ENCODE measurements at places on chromosomes 2 and 18.

DNA sequence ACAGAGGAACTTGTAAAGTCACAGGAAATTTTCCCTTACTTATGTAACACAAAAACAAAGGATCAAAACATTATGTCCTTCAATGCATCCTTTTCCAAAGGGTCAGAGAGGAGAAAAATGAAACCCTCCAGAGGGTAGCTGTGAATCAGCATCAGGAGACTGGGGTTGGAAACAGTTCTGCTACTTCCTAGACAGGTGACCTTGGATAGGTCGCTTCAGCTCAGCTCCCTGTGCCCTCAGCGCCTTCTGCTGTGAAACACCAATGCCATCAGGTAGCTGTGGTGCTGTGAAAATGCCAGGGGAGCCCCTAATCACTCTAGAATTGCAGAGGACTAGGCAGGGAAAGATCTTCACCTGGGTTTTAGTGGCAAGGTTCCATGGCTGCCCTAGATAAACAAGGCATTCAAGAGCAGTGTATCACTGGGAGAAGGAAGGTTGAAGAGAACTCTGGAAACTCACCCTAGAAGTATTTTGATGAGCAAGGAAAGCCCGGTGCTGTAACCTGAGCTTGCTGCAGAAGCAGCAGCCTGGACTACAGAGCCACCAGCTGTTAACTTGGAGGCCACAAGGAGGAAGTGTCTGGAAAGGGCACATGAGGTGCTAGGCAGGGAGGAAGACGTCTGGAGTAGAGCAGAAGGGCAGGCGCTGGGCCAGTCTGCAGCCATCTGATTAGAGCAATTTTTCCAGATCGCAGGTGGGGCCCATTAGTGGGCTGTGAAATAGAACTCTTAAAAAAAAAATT lies 100.7 kb upstream of the MCFD2 start:
- DNase-seq = peak; percentile 64

DNA sequence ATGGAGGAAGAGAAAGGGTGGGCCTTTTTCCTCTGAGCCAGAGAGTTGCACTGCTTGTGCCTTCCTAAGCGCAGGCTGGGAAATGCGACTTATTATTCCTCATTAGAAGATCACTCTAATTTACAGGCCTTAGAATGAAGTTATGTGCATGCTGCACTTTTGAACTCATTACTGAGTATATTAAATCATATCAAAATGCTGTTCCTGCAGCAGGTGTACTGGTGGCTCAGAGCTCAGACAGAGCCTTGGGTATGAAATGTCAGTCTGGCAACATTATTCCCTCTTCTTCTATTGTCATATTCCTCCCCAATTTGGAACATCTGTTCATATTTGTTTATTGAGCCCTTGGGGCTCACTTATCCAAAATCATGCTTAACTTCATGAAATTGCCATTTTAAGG lies 85.5 kb downstream of the ADCYAP1 start:
- no peak for DNase-seq

DNA sequence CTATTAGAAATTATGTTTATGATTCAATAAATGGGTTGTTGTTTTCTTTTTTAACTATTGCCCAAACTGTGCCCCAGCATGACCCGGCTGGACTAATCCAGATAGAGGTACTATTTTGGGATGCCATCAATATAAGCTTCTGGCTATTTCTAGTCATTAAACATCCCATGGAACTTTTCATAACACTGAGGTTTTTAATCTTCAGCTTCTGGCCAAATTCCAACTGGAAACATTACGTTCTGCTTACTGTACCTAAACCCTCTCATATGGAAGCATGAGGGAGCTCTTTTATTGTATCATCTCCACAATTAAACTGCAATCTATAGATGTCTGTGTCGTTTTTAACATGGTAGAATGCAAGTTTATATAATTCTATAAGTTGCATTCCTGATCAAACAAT lies 674.7 kb downstream of the ARHGAP15 start:
- no peak for DNase-seq

- DNase-seq = no peak
These were observed 53.8 kb downstream of the KCNG2 start for GRCh38 chr18:79851489-79851888.

DNA sequence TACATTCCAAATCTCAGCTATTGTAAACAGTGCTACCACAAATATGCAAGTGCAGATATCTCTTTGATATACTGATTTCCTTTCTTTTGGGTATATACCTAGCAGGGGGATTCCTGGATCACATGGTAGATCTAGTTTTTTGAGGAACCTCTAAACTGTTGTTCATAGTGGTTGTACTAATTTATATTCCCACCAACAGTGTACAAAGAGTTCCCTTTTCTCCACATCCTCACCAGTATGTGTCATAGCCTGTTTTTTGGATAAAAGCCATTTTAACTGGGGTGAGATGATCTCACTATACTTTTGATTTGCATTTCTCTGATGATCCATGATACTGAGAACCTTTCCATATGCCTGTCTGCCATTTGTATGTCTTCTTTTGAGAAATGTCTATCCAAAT lies 6.3 kb upstream of the CCNT2 start:
- DNase-seq = no peak

DNA sequence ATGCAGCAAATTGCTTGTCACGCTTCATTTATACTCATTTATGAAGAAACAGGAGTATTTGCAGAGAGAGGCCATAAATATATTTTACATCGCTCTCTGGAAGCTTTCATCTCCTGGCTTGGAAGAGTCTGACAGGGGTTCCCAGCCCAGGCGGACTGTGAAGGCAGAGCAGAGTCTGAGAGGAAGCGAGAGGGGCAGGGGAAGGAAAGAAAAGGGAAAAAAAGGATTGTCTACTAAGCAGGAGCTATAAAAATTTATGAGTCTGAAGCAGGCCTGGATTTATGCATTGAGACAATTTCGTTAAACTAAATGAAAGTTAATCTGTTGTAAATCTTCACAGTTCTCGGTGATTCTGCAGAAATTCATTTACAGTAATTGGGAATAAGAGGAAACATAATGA lies 143.9 kb upstream of the GYPC start:
- DNase-seq = no peak

DNA sequence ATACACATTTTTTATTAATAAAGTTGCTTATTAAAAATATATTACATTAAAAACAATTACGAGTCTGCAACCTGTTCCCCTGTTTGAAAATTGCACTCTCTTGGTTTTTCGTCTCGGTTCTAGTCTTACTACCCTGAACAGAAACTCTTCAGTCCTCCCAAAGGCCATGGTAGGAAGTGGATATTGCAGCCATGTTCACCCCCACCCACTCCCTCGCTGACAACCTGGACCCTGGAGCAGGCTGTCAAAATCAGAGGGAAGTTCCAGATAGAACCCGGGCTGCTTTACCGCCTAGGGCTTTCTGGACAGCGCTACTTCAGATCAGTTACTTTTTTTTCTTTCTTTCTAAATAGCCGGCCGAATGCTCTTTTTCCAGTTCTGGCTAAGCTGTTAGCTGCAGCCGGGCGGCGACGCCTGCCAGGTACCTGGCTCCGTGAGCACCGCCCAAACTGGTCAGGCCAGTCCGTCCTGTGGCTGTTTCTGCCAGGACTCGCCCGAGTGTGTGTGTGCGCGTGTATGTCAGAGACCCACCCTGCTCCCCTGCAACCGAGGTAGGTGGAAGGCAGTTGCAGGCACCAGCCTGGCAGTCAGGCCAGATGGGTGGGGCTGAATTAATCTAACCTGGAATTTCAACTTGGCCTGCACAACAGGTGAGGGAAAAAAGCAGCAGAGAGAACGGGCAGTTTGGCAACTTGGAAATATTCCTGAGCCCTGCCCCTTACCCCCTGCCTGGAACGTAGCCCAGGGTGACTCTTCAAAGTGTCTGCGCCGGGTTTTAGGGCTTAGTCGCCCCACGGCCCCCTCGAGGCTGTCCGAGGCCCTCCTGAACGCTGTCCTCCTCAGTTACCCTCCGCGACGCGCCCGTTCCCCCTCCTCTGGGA lies 1.1 kb upstream of the TET3 start:
- peak; percentile 91 for DNase-seq

GRCh38 chr18:13513021-13513420 lies 213.3 kb downstream of the FAM210A start:
- no peak for DNase-seq

DNA sequence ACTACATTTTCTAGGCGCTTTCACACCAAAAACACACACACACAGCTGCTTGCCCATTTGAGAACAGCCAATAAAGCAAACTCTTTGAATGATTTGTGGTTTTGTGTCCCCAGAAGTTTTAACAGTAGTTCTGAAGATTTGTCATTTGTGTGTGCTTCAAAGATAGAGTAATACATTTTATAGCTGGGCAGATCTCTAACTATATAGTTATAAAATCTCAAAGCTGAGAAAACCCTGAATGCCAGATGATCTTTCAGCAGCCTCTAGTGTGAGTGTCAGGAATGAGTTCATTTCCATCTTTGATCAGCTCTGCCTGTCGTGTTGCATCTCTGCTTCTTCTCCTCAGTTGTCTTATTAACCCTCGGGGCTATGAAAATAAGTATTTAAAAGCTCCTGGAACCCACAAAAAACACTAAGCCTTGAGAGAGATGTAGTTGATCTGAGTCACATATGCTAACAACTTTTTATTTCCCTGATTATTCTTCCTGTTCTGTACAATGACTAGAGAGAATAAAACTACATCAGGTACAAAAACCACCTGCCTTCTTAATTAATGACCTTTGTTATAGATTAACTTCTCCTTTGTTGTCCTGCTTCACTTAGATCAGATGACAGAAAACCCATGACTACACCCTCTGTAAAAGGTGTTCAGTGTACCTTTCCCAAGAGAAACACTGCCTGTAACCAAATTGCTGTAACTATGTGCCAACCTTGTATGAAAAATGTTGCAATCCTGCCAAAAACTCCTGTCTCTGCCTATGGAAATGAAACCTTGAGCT lies 30.0 kb upstream of the SLC3A1 start:
- DNase-seq = peak; percentile 28

- DNase-seq = no peak
These were observed 61.4 kb downstream of the DYM start for GRCh38 chr18:49399003-49399402.

DNA sequence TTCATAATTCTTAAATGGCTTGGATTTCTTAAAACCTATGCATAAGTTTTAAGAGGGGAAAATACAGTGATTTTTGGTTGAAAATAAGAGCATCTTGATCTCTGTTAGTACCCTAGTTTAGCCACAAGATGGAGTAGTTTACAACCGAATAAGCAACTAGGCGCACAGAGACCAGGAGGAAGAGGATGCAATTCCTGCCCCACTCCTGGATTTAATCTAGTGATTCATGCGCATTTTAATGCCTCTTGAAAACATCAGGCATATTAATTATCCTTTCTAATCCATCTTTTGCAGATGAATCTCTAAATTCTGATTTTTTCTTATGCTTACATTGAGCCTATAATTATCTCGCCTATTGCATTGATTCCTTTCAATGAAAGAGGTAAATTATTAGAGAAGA lies 76.7 kb downstream of the MRPS9 start:
- DNase-seq = no peak

- no peak for DNase-seq
These were observed 1089.4 kb upstream of the SLC39A10 start for GRCh38 chr2:194567661-194568017.

GRCh38 chr2:136424112-136424511 lies 306.2 kb upstream of the CXCR4 start:
- DNase-seq = no peak

GRCh38 chr18:61541673-61542072 lies 208.4 kb downstream of the CDH20 start:
- no peak for DNase-seq

GRCh38 chr18:73563901-73564472 lies 583.6 kb downstream of the FBXO15 start:
- peak; percentile 91 for DNase-seq

DNA sequence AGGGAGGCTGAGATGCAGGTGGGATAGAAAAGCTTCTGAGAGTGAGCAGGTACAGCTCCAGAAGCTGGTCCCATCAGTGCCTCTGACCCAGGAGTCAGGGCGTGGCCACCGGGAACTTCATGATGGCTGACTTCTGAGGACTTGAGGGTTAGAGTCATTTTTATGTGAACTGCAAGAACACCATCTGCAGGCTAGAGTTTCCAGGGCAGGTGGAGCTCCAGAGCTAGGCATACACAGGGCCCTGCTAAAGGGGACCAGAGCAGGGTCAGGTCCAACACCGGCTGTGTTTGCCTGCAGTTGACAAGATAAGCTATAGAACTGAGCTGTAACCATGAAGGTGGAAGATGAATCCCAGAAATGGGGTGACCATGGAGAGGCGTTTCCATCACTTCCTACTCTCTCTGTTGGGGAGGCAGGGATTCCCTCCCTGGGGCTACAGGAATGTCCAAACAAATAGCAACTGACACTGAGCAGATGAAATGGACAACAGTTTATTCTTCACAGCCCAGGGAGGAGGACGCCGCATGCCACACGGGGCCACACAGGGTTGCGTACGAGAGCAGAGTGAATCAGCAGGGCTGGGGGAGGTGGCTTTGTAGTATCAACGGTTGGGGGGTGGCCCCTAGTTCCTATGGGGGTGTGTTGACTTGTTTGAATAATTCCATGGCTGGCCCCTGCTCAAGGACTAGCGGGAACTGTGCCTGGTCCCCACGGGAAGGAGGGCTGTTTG lies 77.6 kb upstream of the ZNF516 start:
- DNase-seq = no peak

- DNase-seq = no peak
These were observed 143.0 kb downstream of the HNMT start for GRCh38 chr2:138107288-138107687.

DNA sequence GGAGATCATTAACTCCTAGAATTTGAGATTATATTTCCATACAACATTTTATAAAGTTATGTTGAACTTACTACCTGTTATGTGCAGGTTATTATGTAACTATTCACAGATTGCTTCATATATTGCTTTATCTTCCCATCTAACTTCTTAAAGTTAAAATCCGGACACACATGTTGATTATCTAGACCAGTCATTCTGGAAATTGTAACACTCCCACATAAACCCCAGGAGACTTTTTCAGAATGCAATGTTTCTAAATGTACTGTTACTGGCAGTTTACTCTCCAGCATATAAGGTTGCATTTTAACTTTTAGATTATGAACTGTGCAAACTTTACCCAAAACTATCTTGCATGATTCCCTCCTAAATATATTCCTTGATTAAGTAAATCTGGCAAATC lies 70.5 kb upstream of the FAM117B start:
- no peak for DNase-seq

DNA sequence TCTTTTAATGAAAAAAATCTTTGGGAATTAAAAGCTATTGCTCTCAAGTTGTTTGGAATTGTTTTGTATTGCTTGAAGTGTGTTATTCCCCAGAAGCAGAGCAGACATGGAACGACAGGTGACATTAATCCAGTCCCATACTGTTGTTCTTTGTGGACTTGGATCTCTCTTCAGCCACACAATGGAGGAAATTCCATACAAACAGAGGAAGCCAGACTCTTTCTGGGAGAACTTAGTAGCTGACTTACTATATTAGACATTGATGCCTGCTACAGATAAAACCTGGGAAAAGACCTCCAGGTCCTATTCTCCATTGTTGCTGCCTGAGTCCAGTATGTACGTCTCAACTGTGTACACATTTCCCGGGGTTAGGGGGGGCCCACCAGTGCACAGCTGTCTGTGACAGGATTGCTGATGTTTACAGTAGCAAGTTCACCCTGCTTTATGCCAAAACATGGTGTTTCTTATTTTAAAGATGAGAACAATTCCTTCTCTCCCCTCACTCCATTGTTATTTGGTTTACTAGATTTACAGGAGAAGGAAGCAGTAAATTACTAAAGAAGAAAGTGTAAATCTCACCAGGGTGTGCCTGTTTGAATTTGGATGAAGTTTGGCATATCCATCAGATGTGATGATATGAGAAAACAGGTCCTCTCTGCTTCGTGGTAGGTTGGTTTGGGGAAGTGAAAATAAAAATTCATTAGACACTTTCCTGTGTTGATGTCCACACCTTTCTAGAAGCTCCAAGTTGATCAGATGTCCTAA lies 142.4 kb upstream of the RBBP8 start:
- DNase-seq = no peak
